GOT3 (cell line): ENCODE measurements at places on chromosomes 2 and 18.

GRCh38 chr2:120461092-120461491, 115.2 kb downstream of the INHBB start:
- no peak for DNase-seq

GRCh38 chr2:182821182-182821581, 45.3 kb downstream of the FRZB start:
- DNase-seq: no peak

DNA sequence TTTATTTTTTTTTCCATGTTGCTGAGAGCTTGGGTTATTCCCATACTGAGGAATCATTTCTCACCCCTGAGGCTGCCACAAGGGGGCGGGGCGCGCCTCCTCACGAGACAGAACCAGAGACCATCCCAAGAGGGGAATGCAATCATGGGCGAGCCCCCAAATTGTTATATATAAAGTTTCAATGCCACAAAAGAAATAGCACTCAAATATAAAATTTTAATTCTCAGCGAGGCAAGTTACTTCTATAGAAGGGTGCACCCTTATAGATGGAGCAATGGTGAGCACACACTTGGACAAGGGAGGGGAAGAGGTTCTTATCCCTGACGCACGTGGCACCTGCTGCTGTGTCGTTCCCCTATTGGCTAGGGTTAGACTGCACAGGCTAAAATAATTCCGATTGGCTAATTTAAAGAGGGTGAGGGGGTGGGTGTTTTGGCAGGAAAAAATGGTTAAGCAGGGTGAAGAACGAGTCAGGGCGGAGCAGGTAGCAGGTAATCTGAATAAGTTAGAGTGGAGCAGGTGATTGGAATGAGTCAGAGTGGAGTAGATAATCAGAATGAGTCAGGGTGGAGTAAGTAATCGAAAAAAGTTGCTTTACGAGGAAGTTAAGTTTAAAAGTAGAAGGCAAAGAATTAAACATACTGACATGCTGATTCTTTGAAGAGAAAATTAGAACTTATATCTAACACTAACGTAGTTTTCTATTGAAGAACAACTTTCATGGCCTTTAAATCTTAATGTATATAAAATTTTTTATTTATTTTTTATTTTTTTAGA, 177.5 kb downstream of the MTCL1 start:
- DNase-seq: no peak

- DNase-seq: no peak
These were observed 314.8 kb downstream of the CDH2 start for GRCh38 chr18:27862041-27862682.

- no peak for DNase-seq
These were observed at the start of gene GPR55 for GRCh38 chr2:230924470-230925341. Gene GPR55 (minus strand): TSS chr2:230925242. CDS start chr2:230910962, 14,280 bp downstream.

- DNase-seq: no peak
These were observed 254.9 kb upstream of the HS6ST1 start for GRCh38 chr2:128573531-128573930.

GRCh38 chr2:85850451-85850850, 38.3 kb downstream of the ST3GAL5 start:
- DNase-seq: no peak

DNA sequence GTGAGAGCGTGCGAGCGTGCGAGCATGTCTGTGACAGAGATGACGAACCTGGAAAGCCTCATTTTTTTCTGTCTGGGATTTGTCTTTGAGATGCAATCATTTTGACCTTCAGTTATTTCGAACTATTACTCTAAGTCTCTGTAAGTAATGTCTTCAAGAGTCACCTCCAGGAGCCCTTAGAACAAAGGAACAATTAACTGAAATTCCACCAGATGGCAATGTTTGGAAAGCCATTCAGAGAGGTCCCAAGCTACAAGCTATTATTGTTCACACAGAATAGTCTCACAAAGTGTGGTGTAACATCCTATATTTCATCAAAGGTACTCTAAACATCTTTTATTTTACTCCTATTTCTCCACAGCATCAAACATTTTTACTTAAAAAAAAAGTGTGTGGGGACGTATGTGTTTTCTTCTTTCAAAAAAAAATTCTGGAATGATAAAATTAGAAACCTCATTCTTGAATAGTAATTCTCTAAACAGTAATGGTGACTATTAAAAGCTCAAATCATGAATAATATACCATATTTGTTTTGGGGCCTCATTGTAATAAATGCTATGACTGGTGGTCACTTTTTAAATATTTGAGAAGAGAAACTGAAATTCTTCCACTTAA, 35.1 kb upstream of the MAPRE2 start:
- no peak for DNase-seq

DNA sequence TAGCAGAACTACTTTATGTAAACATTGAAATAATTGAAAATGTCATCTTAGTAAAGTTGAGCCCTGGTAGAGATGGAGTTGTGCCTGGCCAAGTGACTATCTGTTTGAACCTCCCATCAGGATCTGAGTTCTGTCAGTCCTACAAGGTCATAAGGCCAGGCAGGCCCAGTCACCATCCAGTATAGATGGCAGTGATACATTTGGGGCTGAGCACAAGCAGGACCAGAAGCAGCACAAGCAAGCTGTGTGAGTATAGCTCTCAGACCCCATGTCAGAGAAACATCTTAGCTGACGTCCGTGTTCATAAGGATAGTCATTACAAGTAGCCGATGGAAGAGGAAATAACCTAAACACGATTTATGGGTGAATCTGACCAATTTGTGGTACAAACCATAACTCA, 44.5 kb upstream of the RBMS1 start:
- DNase-seq: no peak

- DNase-seq: no peak
These were observed 263.7 kb upstream of the REV1 start for GRCh38 chr2:99753505-99753904.

- no peak for DNase-seq
These were observed 165.8 kb downstream of the FMNL2 start for GRCh38 chr2:152500772-152501171.

DNA sequence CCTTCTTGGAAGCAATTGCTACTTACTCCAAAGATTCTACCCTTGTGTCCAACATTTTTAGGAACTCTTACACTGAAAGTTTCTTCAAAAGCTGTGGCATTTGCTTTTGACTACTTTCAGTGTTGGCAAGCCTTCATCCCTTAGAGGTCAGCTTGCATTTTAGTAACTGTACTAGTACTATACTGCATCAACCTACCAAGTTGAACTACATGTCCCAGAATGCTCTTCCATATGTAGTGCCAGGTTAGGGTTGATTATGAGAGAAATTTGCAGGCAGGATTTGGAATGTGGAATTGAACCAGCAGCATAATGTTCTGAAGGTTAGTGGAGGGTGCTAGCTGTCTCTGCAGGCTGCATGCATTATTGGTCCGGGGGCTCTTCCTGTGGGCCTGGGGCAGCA, 218.3 kb upstream of the FBXO11 start:
- no peak for DNase-seq

- DNase-seq: no peak
These were observed 25.2 kb downstream of the EPB41L5 start for GRCh38 chr2:120037995-120038541.

- no peak for DNase-seq
These were observed 37.7 kb upstream of the NEMP2 start for GRCh38 chr2:190572246-190572645.

DNA sequence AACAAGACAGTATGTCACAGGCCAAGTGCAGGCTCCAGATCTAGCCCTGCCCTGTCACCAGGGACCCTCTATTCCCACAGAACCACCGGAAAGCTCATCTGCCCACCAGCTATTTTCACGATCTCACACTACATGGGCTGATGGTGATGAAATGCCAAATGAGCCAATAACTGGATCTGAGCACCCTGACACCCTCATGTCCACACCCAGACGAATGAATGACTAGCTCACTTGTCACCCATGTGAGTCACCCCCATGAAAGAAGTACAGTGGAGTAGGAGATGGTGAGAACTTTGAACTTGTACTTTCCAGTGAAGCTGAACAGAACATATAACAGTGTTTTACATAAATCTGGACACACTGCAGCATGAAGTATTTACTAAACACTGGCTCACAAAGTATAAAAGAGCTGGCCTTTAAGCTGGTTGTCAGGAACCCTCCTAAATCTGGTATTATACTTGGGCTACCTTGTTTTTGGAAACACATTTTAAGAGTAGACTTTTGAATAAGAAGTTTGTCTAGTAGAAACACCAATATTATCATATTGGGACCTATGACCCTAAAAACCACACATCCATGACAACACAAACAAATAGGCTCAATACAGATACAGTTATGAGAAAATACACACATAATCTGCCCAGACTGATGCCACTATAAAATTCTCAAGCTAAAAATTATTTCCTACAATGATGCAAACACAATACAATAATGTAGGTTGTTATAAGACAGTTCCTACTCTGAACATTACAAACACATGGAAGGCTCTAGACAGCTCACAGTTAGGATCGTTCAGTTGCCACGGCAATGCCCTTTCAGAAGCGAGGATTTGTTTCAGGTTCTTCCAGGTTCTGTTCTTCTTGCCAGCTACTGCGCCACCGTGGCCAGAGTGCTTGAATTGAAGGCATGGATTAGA, 19.0 kb downstream of the INO80C start:
- DNase-seq: no peak

- DNase-seq: no peak
These were observed 208.6 kb downstream of the TGIF1 start for GRCh38 chr18:3658529-3658928.

DNA sequence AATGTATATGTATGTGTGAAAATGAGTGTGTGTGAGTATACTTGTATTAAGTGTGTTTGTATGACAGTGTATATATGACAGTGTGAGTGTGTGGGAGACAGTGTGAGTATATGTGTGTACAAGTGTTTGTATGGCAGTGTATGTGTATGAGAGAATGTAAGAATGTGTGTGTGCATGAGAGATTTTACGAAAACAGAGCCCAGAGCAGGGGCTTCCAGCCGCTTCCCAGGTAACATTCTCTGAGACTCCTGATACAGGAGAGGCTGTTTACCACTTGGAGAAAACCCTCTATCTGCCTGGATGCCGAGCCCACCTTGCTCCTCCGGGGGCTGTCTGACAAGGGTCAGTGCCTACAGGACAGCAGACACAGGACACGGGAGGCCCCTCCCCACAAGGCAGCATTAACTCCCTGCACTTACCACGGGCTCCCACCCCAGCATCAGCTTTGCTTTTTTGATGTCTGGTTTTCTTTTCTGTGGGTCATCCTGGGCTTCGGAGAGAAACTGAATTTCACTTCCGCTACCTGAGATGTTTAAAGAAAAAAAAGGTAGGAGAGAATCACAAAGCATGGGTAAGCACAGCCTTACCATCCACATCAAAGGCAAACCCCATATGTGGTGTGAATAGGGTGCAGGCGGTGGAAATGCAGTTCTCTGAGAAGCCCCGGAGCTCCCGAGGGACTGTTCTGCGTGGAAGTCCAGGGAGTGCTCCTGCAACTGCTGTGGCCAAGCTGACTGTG, 97.6 kb downstream of the UXS1 start:
- DNase-seq: no peak

- no peak for DNase-seq
These were observed 78.8 kb downstream of the ANKRD12 start for GRCh38 chr18:9215221-9215933.

DNA sequence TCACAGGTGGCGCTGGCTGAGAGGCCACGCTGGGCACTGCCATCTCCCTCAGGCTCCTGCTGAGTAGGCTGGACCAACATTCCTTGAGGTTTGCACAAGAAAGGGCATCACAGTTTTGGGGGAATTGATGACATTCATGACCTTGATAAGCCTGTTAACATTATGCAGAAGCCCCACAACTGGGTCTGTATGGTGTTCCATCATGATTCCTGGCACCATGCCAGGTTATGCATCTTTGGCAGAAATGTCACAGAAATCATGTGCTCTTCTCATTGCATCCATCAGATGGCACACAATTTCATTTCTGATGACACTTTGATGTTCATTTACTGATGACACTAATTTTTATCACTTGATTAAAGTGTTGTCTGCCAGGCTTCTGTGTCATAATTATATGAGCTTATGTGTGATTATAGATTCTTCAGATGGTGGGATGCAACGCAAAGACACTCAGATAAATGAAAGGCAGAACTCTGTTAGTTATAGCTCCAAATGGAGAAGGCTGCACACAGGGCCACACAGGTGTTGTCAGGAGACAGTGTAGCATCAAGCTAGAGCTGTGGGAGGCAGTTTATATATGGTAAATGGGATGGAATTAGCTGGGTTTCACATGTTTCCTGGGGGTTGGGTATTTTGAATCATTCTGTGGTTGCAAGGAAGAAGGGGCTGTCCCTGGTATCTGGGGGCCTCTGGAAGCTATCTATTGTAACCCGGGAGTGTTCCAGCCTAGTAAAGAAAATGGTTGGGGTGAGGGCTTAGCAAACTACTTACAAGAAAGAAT, 191.3 kb downstream of the SLC39A10 start:
- no peak for DNase-seq

DNA sequence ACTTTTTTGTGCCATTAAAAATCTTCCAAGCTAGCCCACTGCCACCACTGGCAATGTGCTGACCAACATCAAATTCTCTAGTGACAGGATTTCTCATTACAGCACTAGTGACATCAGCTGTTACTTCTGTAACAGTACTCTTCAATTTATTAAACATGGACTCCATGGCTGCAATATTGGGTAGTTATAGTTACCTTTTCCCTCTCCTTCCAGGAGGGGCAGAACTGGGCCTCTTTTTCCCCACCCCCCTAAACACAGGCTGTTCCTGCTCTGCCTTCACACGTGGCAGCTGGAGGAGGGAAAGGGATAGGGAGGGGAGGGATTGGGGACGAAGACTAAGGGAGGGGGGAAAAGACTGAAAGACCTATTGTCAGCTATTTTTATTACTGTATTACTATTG, 38.1 kb downstream of the TRAK2 start:
- DNase-seq: no peak

GRCh38 chr18:55318951-55319441, 269.0 kb downstream of the TCF4 start:
- no peak for DNase-seq

GRCh38 chr18:11322006-11322405, 172.6 kb upstream of the PIEZO2 start:
- no peak for DNase-seq

- no peak for DNase-seq
These were observed 111.8 kb downstream of the B3GNT2 start for GRCh38 chr2:62307469-62308389.

DNA sequence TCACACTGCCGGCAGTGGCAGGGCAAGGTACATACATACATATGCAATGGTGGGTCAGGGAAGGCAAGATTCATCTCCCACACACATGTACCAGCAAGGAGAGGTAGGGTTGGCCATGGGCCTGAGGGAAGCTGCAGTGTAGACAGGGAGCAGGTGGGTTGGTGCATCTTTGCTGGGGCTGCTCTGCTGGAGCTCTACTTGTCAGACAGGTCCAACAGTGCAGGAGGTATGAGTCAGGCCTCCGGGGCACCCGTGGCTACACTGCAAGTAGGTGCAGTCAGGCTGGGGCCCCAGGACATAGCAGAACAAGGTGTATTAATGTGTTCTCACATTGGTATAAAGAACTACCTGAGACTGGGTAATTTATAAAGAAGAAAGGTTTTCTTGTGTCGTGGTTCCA, 281.1 kb upstream of the COL3A1 start:
- DNase-seq: no peak
